NCI-H146 (cell line): ENCODE measurements at places on chromosomes 5 and 9.
A peak's percentile ranks its signal among the peaks of the same experiment; 100 is the strongest.

DNA sequence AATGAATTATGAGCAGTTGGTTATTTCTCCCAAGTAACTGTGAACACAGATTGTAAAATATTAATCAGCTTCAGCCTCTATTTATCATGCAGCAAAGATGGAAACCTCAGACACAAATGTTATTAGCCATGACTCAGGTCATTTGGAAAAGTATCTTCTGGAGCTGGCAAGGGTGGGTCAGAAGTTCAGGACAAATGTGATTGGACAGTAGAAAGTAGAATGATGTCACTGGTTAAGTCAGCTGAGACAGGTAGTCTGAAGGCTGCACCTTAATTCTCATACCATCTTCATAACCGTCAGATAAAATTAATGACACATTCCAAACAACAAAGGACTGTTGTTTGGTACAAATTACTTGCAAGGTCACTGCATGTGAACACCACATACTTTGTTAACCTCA is 140.2 kb downstream of the EMB start:
- DNase-seq, result no peak

DNA sequence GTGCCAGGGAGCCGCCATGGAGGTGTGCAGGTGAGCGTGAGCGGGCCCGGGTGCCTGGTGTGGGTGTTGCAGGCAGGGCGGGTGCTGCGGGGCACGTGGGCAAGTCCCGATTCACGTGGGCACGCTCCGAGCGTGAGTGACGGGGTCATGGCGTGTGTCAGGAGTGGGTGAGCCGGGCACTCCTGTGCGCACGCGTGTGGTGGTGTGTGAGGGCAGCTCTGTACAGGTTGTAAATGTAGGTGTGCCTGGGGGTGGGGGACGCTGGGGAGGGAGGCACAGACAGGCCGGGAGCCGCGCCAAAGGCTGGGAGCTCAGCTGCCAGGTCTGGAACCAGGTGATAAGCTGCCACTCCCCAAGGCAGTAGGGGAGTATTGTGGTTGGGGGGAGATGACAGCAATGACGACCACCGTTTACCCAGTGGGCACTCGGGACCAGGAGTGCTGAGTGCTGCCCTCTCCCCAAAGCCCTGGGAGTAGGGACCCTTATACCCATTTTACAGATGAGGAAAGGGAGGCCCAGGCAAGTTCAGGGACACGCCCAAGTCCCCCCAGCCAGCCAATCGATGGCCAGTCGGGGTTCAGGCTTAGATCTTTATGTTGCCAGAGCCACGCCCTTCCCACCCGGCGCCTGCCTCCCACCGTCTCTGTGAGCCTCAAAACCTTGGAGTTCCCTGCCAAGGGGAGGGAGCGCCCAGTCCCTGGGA is 9.6 kb downstream of the NCS1 start:
- DNase-seq, result no peak

GRCh38 chr5:90135779-90136378 is 273.7 kb downstream of the CETN3 start:
- DNase-seq, result peak; percentile 50

- no peak for DNase-seq
Measured at GRCh38 chr5:132854301-132854700, 12.0 kb downstream of the GDF9 start.

DNA sequence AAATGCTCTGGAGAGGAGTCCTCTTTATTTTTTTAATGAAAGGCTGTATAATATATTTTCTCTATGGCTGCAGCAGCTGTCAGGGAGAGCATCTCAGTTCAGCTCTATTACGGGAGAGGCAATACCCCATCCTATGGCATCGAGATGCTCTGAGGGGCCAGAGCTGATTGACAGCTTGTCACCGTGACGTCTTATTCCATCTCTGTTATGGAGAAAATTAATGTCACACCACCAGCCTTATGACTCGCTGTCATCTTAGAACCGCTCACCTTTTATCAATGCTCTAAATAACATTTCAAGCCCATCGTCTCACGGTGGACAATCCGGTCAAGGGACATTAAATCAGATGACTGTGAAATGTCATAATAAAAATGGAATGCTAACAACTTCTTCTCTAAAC is 273.5 kb downstream of the SLF1 start:
- no peak for DNase-seq

DNA sequence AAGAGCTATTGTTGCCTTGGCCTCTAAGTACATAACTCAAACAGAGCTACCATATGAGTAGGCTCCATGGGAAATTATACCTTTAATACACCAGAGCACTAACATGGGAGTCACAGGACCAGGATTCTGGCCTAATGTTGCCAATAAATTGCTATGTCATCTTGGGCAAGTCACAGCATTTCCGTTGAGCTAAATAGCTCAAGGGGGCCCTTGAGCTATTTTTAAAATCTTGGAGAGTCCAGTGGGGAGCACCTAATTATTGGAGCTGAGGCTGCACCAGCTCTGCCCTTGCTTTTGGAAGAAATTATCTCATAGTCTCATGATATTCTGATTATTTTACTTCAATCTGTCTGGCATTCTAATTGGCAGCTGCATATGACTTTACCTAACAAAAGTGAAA is 350.8 kb downstream of the ENC1 start:
- peak; percentile 14 for DNase-seq

- DNase-seq, result no peak
Measured at GRCh38 chr9:106051545-106051944, 357.2 kb downstream of the TMEM38B start.

DNA sequence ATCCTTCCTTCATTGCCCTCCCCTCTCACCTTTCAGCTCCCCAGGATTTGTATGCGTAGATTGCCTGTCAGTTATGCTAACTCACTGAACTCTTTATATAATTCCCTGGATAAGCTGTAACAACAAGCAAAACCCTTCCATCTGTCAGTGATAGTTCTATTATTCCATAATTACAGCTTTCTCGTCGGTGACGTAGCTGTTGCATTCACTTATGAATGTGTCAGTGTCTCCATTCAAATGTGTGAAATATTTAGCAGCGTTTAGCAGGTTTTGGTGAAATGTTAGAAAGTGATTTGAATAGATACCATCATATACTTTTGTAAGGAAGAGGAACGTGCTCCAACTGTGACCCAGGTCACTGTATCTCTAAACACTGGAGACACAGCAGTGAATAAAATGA is 45.2 kb downstream of the PIP5K1B start:
- peak; percentile 42 for DNase-seq

- DNase-seq, result no peak
Measured at GRCh38 chr5:145531038-145531734, 304.0 kb downstream of the PRELID2 start.

GRCh38 chr9:135010921-135011320 is 76.5 kb upstream of the OLFM1 start:
- DNase-seq, result no peak

GRCh38 chr9:115444959-115445358 is 327.0 kb upstream of the TNC start:
- DNase-seq, result no peak

DNA sequence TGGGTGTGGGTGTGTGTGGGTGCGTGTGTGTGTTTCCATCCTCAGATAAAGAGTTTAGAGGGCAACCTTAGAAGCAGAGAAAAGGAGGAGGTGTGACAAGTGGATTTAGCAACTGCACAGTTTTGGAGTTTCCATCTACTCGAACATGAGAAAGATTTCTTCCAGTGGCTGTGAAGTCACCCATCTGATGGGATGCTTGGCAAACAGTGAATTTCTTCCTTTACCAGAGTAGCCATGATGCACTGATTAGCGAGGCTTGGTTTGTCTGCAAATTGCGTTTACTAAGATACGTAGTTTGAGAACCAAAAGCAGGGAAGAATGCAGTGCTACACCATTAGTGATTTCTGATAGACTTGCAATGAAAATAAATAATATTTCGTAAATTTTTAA is 791 bp upstream of the STARD4 start:
- no peak for DNase-seq

DNA sequence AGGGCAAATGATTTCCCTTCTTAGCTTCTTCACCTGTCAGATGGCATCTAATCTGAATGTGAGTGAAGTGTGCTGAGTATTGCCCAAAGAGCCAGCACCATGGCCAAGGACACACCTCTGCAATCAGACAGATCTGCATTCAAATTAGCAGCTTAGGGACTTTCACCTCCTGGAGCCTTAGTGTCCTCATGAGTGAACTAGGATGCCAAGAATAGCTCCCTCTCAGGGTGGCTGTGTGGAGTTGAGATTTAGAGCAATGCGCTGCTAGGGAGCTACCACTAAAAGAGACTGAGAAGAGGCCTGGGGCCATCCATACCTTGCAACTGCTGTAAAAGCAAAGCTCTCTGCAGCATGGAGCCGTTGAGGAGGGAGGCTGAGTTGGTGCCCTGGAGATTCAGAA is 1.4 kb downstream of the CIZ1 start:
- no peak for DNase-seq

DNA sequence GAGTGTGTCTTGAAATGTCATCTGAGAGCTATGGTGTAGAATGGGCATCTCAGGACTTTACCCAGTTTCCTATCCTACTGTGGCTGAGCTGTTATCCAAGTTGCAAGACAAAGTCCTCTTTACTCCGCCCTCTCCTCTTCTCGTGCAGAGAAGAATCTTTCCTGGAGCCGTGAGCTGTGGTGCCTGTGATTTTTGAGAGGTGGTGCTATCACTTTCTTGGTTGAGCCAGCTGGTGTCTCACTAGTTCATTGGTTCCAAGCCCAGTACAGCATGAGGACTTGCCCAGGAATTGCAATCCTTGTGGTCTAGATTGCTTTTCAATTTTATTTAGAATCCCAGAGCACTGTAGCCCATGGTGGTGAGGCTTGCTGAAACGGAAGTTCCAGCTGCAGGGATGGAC is 2300.3 kb downstream of the MAT2B start:
- no peak for DNase-seq

GRCh38 chr5:53825016-53825415 is 264.6 kb downstream of the NDUFS4 start:
- DNase-seq, result no peak

DNA sequence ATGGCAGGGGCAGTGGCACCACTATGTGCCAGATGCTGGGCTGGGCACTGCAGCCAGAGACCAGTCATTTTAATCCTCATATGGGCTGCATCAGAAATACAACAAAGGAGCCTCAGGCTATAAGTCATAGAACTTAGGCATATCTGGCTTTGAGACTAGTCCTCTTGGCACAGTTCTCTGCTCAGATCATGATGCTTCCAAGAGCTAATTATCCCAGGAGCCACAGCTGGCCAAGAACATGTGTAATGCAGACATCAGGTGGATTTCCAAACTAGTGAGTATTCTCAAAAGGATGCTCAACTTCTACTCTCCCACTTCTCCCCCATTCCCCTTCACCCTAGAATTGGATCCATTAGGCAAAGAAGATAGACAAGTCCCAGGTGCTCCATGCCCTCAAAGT is 562.2 kb upstream of the TRPC7 start:
- no peak for DNase-seq

DNA sequence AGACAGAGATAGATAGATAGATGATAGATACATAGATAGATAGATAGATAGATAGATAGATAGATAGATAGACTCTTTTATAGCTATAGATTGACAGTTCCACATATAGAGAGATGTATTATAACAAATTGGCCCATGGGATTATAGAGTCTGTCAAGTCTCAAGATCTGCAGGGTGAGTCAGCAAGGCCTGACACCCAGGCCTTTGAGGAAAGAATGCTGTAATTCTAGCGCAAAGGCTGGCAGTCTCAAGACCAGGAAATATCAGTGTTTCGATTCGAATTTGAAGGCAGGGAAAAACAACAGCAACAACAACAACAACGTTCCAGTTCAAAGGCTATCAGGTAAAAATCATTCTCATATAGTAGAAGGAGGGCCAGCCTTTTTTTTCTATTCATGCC is 339.2 kb upstream of the CDH9 start:
- DNase-seq, result no peak

- no peak for DNase-seq
Measured at GRCh38 chr9:126773004-126773607, 31.7 kb upstream of the ZBTB43 start.

DNA sequence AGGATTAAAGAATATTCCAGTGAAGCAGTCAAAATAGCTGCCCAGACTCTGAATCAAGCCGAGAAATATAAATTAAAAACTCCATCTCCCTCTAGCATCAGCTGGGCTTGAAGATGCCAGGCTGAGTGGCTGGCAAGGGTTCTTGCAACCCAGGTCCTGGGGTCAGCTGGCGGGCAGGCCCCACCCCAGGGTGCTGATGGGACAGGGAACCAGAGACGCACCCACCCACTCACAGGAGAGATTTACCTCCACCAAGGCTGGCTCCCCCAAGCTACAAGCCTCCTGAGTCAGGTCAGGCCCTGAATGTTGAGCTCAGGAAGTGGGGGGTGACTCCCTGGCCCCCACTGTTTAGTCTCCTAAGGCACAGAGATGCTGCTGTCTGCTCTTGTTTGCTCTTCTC is 83.9 kb upstream of the HSPA9 start:
- no peak for DNase-seq

- DNase-seq, result no peak
Measured at GRCh38 chr5:45109636-45110035, 300.9 kb downstream of the MRPS30 start.

DNA sequence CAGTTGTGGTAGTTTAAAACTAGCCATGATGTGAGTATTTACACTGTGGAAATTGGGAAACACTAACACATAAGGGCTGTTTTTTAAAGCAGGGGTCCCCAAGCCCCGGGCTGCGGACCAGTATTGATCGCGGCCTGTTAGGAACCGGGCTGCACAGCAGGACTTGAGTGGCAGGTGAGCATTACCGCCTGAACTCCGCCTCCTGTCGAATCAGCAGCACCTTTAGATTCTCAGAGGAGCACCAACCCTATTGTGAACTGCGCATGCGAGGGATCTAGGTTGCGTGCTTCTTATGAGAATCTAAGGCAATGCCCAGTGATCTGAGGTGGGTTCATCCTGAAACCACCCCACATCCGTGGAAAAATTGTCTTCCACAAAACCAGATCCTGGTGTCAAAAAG is 127.8 kb downstream of the PCSK5 start:
- DNase-seq, result no peak

DNA sequence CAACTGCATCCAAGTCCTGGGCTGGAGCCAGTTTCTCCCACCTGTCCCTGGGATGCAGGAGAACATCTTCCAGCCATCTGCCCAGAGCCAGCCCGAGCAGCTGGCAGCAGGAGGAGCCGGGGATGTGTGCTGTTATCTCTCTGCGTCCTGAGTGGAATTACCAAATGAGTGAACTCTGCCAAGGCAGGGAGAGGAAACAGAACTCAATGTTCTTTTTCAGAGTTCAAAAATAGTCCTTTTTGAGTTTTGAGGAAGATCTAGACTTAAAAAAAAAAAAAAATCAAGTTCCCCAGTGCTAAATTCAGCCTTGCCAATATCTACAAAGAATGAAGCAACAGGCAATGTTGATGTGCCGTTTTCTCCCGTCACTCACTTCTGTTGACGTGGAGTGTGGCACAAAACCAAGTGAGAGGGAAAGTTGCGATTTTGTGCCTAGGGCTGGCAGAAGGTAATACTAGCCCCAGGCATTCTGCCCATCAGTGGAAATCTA is 56.2 kb downstream of the TMOD1 start:
- DNase-seq, result no peak

GRCh38 chr9:20744036-20744630 is 60.1 kb downstream of the FOCAD start:
- no peak for DNase-seq
